ENCODE measurements at places on chromosomes 13 and 19.
A peak's percentile ranks its signal among the peaks of the same experiment; 100 is the strongest.

- DNase-seq = no peak
Measured at GRCh38 chr13:22893777-22894176, 287.0 kb upstream of the SGCG start.

GRCh38 chr13:79314652-79315051 is 91.4 kb downstream of the RBM26 start:
- DNase-seq = no peak

DNA sequence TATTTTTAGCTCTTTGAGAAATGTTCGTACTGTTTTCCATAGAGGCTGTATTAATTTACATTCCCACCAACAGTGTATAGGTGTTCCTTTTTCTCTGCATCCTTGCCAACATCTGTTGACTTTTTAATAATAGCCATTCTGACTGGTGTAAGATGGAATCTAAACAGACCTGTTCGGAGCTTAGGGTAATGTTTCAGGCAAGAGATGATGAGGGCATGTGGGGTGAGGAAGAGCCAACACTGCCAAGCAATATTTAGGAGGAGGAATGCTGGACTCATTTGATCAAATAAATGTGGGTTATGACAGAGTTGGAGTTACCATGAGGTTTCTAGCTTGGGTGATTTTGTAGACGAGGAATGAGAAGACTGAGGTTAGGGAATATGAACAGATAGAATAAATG is 382.9 kb downstream of the KLF12 start:
- no peak for DNase-seq

DNA sequence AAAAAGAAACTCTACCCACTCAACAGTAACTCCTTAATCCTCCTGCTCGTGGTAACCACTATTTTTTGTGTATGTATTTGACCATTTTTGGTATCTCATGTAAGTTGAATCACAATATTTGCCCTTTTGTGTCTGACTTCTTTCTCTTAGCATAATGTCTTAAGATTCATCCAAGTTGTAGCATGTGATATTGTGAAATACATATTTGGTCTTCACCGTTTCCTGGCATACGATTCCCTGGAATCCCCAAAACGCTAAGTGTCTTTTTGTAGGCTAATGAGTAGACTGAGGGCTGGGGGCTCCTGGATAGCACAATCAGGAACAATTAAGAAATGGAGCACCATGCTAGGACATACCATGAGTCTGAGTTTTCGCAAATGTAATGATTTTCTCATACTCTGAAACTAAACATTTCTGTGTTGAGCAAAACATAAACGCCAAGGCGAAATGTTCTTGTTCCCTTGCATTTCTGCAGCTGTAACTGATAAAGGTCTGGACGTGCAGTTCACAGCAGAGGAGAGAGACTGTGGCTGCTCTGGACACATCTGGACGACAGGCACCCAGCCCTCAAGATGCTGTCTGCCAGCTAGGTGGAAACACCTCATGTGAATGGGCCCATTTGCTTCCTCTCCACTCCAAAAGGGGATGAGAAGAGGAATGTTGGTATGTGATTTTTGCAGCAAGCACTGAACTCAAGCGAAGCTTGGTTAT is 38.4 kb downstream of the BRD4 start:
- DNase-seq = no peak

- DNase-seq = no peak
Measured at GRCh38 chr13:113802090-113802531, 43.1 kb downstream of the TMEM255B start.

- DNase-seq = no peak
Measured at GRCh38 chr13:29526741-29527140, 68.7 kb downstream of the SLC7A1 start.

GRCh38 chr19:5127717-5128116 is 158.8 kb downstream of the KDM4B start:
- no peak for DNase-seq

DNA sequence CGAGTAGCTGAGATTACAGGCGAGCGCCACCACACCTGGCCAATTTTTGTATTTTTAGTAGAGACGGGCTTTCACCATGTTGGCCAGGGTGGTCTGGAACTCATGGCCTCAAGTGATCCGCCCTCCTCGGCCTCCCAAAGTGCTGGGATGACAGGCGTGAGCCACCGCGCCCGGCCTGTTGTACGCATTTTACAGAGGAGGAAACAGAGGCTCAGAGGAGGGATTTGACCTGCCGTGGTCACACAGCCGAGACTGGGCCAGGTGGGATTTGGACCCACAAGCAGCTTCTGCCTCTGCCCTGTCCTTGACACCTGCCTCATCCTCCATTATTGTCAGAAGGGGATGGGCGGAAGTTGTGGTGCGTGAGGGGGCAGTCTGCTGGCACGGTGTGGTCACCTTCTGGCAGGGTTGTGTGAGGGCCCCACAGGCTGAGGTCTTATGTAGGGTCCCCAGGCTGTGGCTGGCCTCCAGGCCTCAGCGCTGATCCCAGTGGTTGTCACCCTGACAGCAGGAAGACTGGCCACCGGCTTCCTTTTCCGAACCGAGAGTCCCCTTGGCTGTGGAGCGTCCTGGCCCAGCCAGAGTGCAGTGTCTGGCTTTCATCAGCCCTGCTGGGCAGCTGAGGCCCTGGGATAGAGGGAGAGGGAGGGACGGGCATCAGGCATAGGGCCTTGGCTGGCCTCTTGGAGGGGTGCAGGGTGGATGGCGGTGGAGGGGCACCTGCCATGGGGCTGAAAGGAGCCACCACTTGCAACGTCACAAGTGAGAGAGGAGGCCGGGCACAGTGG is 20.3 kb downstream of the NFIC start:
- DNase-seq = no peak

- no peak for DNase-seq
Measured at GRCh38 chr19:50311723-50312635, 17.2 kb downstream of the KCNC3 start.

DNA sequence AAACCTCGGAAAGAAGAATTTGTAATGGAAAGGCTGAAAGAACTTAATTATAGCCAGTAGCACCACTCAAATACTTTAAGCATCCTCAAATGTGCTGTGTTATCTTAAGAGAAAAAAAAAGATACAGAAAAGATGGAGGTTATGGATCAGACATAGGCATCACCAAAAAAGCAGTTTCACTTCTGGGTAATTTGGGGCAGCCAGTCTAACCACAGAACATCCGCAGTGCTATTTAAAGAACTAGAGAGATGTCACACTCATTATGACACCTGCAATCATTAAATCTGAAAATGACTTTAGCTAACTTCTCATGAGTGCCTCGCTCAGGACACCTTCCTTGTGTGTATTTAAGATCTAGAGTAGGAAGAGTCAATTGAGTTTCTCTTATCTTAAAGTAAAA is 211.8 kb downstream of the RBM26 start:
- no peak for DNase-seq

DNA sequence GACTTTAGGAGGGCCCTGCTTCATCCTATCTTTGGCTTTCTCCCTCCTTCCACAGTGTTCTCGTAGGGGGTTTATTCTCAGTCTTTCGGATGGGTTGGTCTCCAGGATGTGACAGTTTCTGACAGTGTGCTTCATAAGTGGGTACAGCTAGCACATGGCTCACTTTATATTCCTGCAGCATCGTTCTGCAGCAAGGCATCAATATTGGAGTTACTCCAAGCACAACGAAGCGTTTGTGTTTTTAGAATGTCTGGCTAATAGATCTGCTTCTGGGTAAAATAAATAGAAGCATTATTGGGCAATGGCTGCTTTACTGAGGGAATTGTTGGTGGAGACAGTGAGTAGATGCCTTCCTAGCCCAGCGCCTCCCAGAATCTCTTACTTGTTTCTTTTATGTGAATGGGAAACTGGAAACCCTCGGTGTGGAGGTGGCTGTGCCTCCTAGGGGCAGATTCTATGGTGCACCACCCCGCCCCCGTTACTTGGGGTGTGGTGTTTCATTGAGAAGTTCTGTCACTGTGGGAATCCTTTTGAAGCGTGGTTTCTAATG is 2.0 kb downstream of the FARP1 start:
- DNase-seq = peak; percentile 22

DNA sequence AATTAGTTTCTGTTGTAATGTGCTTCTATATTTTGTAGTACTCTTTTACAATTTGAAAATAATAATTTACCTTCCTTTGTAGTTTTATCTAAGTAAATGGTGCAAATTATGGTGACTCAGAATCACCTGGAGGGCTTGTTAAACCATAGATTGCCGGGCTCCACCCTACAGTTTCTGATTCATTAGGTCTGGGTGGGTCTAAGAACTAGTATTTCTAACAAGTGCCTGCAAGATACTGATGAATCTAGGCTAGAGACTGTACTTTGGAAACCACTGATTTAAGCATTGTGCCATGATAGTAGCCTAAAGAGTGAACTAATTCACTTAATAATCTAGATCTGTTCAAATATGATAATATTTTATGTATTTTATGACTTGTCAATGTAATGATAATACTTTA is 437.4 kb upstream of the SPRY2 start:
- DNase-seq = no peak

- no peak for DNase-seq
Measured at GRCh38 chr13:20353973-20354372, 121.9 kb upstream of the GJB6 start.

GRCh38 chr13:84455143-84455905 is 573.0 kb upstream of the SLITRK1 start:
- DNase-seq = no peak

- peak; percentile 30 for DNase-seq
Measured at GRCh38 chr19:53553865-53554791, 16.2 kb downstream of the ZNF331 start.

DNA sequence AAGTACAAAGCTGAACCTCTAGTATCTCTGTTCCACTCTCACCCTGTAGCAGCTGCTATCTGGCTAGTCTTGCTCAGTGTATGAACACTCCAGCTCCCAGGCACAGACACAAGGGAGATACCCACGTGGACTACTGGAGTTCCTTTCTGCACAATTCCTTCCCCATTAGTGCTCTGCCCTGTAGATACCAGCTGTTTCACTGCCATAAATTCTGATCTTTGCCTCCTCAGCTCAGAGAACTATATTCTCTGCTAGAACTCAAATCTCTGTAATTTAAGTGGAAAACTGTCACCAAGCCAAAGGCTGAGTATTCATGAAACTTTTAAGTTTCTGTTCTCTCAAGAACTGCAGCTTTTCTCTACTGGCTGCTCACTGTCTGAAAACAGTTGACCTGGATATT is 273.7 kb downstream of the DIAPH3 start:
- no peak for DNase-seq

GRCh38 chr19:18490728-18491127 is 31.1 kb downstream of the ELL start:
- no peak for DNase-seq

DNA sequence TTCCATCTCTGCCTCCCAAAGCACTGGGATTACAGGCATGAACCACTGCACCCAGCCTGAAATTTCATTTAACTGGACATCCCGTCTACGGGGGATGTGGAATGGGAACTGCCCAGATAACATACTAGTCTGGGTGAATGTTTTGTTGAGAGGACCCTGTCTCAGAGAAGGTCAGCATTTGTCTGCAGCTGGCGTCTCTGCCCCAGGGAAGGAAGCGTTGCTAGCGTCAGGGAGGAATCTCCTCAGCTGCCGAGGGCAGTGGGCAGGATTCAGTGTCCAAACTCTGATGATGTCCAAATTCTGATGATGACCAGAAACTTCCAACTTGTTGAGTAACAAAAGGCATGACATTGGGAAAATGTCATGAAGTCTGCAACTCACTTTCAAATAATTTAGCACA is 3.1 kb downstream of the NXNL1 start:
- no peak for DNase-seq

DNA sequence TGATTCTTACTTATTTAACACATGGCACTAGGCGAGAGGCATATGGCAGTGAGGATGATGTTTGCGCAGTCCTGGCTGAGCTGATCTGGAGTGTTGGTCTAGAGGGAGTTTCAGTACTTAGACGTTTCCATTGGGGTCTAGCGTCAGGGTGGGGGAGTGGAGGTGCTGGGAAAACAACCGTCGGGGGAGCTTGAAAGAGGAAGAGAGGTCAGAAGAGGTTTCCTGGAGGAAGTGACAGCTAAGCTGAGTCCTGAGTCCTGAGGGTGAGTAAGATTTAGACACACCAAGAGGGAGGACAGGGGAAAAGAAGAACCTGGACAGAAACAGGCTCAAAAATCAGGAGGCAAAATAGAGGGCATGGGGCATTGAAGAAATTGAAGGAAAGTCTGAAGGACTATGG is 81.4 kb downstream of the ALOX5AP start:
- no peak for DNase-seq

GRCh38 chr13:76754414-76754813 is 131.8 kb downstream of the KCTD12 start:
- DNase-seq = no peak

GRCh38 chr13:42215578-42216421 is 56.2 kb upstream of the AKAP11 start:
- DNase-seq = no peak

GRCh38 chr19:30882411-30883005 is 466.7 kb downstream of the TSHZ3 start:
- DNase-seq = no peak

DNA sequence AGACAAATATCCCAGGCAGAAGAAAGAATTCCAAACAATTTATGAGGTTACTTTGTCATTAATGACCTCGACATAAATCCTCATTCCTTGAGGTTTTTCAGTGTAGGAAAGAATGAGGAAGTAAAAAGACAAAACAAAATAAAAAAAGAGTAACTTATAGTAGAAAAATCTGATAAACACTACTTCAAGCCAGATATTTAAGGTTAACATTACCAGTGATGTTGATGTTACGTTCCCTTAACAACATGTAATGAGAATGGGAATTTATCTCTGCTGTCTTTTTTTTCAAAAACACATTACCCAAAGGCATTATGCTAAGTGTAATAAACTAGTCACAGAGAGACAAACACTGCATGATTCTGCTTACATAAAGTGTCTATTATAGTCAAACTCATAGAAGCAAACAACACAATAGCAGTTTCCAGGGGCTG is 935.1 kb downstream of the SLITRK1 start:
- DNase-seq = no peak

GRCh38 chr19:41548954-41549688 is 26.8 kb upstream of the CEACAM21 start:
- no peak for DNase-seq

DNA sequence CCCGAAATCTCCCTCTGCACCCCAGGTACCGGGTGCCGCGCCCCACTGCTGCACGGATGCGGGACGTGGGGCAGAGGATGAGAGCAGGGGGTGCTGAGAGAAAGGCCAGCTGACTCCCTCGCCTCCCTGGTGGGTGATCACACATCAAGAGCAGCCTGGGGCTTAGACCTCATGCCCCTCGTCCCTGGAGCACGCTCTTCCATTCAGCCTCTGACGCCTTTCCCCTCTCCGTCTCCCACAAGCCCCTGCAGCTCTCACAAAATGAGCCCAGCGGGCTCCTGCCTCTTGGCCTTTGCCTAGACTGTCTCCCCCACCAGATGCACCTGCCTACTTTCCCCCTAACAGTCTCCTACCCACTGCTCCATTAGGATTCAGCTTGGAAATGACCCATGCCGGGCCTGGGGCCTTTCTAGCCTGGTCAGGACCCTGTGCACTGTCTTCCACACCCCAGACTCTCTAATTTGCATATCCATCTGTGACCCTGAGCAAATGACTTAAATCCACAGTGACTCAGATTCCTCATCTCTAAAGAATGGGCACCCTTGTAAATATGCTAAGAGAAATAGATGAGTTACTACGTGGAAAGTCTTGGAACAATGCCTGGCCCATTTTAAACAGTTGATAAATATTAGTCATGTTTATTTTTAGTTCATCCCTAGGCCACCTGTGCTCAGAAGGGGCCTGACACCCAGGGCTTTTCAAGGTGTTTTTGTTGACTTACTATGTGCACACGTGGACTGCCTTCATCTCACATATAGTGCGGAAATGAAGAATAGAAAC is 582 bp upstream of the PTPRH start:
- no peak for DNase-seq

- no peak for DNase-seq
Measured at GRCh38 chr19:19388568-19389555, 16.6 kb upstream of the GATAD2A start.

- DNase-seq = no peak
Measured at GRCh38 chr19:48770266-48770665, 14.9 kb downstream of the FGF21 start.
